ENCODE measurements at places on chromosomes 5 and 9.

DNA sequence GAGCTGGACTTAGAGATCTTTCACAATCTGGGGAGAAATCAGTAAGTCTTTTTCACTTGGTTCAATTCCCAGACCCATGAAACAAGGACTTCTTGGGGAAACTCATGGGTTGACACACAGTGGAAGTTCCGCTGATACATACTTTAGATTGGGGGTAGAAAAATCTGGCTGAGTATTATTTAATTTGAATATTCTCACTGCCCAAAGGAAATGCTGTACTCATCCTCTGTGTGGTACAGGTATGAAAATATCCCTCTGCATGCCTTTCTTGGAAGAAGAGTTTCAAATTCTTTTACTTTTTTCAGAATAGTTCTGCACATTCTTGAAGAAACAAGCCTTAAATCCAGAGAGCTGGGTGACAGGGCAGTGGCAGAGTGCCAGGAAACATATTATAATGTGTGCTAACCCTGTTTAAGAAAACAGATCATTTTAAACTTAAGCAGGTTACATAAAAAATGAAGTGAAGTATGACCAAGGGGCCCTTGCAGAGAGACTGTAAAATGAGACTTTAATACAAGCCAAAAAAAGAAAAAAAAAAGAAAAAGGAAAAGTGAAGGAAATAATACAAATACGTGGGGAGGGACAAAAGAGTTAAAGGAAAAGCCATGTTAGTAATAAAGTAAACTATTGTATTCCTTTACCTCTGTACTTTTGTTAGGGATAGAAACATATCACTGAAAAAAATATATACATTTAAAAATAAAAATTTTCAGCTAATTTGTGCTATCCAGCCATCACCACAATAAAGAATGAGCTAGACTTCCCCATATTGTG, 173.4 kb upstream of the NR3C1 start:
- no peak for DNase-seq

DNA sequence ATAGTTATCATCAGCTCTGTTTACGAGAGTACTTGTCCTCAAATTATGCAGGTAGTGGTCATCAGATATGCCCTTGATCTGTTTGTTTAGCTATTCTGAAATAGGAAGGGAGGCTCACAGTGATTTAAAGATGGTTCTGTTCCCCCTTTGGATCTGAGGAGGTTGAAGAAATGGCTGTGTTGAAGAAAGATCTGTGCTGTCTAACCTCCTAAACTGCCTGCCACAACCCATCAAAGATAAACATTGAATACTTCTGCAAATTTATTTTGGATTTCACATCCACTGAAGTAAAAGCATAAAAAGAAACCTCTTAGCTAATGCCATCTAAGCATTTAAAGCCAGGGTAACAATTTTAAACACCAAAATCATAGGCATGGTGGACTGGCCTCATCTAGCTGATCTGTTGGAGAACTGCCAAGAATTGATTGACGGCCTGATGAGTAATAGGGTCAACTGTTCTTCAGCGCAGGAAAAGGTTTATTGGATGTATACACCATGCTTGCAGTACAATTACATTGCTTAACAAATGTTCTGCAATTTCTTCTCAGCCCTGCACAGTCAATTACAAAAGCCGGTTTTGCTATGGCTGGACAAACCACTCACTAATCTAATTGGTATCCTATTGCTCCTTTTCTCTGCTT, 97.6 kb downstream of the SEMA6A start:
- no peak for DNase-seq

DNA sequence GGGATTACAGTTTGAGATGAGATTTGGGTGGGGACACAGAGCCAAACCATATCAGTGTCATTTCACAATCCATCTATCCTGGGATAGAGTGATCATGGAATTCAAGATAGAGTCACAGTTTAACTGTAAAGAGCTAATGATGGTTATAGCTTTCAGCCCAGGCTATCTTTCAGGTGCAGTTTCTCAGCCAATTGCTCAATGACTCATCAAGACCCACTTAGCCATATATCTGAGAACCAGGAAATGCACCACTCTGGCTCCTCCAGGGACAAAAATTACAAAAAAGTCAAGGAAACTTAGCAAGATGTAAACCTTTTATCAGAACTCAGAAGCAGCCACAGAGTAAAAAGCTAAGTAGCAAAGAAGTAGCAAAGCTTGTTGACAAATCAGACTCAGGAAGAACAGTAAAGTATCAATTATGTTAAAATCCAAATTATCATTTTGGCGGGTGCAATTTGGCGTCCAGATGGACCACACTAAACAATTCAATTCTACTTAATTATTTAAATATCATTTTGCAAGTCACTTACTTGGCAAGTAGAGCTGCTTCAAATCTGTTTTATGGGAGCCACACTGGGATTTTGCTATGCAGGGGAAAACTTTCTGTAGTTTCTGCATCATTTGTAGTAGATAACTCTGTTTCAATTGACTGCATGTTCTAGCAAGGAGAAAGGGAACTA, 169.4 kb downstream of the TLE1 start:
- no peak for DNase-seq

DNA sequence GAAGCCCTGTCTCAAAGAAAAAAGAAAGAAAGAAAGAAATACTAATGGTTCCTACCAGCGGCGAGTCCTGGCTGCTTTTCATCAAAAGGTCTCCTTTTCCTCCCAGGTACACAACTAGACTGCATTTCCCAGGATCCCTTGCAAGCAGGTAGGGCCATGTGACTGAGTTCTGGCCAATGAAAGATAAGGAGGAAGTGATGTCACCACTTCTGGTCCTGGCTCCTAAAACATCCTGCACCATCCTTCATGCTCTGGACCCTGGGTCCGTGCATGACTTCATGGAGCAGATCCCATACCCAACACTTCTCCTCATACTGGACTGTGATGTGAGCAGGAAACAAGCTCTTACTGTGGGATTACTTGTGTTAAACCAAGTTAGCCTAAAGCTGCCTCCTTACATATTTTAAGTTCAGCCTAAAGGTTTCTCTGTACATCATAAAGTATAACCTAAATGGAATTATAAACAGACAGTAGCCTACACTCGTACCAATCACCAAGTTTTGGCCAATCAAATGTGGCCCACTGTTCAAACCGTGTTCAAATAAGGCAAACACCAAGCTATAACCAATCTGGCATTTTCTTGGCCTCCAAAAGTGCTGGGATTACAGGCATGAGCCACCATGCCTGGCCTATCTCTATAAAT, 30.2 kb upstream of the FUBP3 start:
- peak; percentile 42 for DNase-seq

DNA sequence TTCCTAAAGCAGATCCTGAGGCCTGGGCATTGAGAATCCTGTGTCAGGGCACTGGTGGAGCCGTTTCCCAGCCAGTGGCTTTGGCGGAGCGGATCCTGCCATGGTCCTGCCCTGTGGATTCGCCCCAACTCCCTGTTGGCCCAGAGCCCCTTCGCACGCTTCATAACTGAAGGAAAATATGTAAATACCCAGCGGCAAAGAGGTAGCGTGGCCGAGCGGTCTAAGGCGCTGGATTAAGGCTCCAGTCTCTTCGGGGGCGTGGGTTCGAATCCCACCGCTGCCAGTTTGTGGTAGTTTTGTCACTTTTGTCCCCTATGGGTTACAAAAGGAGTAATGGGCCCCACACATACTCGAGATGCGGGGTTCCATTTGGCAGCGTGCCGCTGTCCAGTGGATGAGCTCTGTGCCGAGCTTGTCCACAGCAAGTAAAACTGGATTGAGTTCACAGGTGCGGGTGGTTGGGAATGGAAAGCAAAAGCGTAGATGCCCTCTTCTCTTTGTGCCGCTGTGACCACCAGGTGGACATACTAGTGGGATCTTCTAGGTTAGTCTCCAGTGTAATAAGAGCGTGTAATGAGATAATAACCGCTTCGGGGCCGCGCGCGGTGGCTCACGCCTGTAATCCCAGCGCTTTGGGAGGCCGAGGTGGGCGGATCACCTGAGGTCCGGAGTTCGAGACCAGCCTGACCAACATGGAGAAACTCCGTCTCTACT, 17.3 kb downstream of the TRIM7 start:
- peak; percentile 70 for DNase-seq

GRCh38 chr5:133051542-133052316, at the start of gene HSPA4:
Gene HSPA4, plus strand, starts transcription at chr5:133052013. Its CDS starts 238 bp downstream, at chr5:133052251.
- DNase-seq: peak; percentile 97

DNA sequence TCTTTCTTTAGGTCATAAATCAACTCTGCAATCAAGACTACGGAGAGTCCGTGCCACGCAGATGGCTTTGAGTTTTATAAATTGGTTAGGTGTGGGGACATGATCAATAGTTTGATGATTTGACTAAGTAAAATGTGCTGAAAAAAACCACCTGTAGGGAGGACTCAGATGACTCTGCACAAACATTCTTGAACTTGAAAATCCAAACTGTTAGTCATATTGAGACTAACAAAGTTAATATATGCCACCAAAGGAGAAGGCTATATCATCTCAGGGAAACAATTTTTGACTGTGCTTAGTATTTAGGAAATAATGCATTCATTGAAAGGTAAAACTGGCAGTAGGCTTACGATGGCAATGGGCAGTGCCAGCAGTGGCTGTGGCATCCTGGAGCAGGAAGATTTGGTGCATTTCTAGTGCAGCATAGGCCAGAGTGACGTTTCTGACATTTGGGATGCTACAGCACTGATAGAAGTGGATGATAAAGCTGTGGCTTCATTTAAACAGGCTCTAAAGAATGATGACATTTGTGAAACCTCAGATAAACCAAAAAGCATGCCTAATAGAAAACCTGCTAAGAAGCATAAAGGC, 291.1 kb downstream of the MLLT3 start:
- no peak for DNase-seq
